Thoracic aorta (tissue), 2 donors: ENCODE measurements at places on chromosomes 12 and 14. TPM values are rescaled to one million over a fixed set of nuclear protein-coding genes. Genes with fewer than 3 reads are reported as not detected.

DNA sequence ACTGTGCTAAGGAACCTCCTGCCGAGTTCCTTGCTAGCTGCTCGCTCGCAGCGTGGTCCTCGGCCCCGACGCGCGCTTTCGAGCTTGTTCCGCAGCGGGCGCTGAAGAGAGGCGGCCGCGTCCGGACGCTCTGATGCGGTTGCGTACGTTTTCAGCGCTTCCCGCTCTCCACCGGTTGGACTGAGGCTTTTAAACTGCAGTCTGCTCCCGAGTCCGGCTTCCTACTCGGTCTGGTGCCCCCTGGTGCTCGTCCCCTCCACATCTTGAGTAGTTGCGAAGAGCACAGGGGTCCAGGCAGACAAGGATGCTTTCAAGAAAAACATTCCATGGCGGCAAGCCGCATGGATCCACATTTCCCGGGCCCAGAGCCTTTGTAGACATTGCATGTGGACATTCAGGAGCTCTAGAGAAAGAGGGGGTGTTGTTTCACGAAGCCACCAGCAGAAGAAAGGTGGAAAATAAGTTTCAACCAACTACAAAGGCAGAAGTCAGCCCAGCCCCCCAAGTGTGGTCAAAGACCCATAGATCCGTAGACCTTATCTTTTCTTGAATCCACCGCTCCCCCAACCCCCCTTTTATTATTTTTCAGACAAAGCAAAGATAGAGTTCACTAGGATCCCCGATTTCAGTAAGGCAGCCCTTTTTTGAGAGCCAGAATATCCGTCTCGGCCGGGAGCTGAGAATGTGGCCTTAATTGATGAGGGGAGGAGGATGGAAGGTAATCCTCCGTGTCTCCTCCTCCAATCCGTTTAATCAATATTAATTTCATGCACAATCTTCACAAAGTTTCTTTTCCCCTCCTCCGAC is 984 bp upstream of the WNK1 start:
- peaks cover 14% of the 10 kb centered on the region for H3K4me1 ChIP-seq
- no peaks in the 10 kb centered on the region for H3K36me3 ChIP-seq
- peak overlapping the region; percentile 89 for H3K4me3 ChIP-seq
- DNase-seq: peak; percentile 77

- no peaks in the 10 kb centered on the region for H3K27me3 ChIP-seq
- H3K4me1 ChIP-seq: peaks cover 13% of the 10 kb centered on the region
- no peak for DNase-seq
- H3K4me3 ChIP-seq: no peak overlapping the region
- no peaks in the 10 kb centered on the region for H3K36me3 ChIP-seq
These were observed 151.5 kb upstream of the GSC start for GRCh38 chr14:94921456-94921855.

- no peak overlapping the region for H3K4me3 ChIP-seq
- H3K4me1 ChIP-seq: no peaks in the 10 kb centered on the region
- no peaks in the 10 kb centered on the region for H3K27me3 ChIP-seq
- H3K36me3 ChIP-seq: no peaks in the 10 kb centered on the region
These were observed 9.0 kb upstream of the TAS2R31 start for GRCh38 chr12:11040162-11040561.

GRCh38 chr12:16330560-16330959 is 16.9 kb upstream of the MGST1 start:
- no peaks in the 10 kb centered on the region for H3K4me1 ChIP-seq
- no peak overlapping the region for H3K27ac ChIP-seq
- no peaks in the 10 kb centered on the region for H3K36me3 ChIP-seq
- H3K4me3 ChIP-seq: no peak overlapping the region

MUCL1 gene
- not detected for total RNA-seq

DNA sequence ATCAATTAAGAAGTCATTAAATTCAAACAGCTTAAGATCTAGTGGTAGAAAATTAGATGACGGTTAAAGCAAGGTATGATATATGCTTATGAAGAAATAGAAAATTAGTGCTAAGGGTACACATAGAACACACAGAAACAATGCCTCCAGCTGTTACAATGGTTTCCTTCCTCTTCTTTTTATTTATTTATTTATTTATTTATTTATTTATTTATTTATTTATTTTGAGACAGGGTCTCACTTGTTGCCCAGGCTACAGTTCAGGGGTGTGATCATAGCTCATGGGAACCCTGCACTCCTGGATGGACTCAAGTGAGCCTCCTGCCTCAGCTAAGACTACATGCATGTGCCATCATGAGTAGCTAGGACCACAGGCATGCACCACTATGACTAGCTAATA is 34.9 kb upstream of the PTPRR start:
- no peaks in the 10 kb centered on the region for H3K36me3 ChIP-seq
- DNase-seq: no peak
- H3K27ac ChIP-seq: no peak overlapping the region
- no peaks in the 10 kb centered on the region for H3K27me3 ChIP-seq

DNA sequence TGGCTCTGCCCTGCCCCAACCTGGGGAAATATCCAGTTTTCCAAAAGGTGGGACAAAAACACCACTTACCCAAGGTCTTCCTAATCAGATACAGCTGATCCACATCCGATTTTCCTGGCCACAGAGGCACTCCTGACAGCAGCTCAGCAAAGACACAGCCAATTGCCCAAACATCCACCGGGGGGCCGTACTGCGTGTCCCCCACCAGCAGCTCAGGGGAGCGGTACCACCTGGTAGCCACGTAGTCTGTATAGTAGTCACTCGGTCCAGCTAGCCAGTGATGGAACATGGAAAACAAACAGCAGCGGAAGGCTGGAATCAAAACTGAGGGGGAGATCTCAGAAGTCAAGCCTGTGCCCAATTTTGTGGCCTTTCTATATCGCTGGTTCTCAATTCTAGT is 28.8 kb downstream of the DMAC2L start:
- H3K27me3 ChIP-seq: no peaks in the 10 kb centered on the region
- H3K4me3 ChIP-seq: no peak overlapping the region
- peaks cover 10% of the 10 kb centered on the region for H3K4me1 ChIP-seq
- DNase-seq: no peak

DNA sequence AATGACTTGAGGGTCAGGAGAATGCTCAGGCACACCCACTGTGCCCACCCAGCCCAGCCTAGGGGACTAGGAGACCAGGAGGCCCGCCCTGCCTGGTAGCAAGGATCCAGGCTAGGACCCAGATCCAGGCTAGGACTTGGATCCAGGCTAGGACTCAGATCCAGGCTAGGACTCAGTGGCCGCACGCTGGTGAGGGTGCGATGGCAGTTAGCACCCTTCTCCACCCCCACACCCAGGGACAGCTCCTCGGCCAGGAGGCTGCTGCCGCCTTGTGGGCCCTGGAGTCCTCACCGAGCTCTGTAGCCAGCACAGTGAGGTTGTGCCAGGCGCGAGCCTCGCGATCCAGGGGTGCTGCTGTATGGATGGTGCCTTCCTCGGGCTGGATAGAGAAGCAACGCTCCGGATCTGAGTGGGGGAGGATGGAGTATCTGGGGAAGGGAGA is 5.1 kb downstream of the CDH24 start:
- no peak overlapping the region for H3K27ac ChIP-seq
- DNase-seq: no peak
- H3K36me3 ChIP-seq: no peaks in the 10 kb centered on the region
- no peak overlapping the region for H3K4me3 ChIP-seq
- no peaks in the 10 kb centered on the region for H3K27me3 ChIP-seq

GRCh38 chr14:101734246-101734847 is 27.2 kb upstream of the PPP2R5C start:
- H3K27me3 ChIP-seq: no peaks in the 10 kb centered on the region
- H3K27ac ChIP-seq: no peak overlapping the region
- H3K36me3 ChIP-seq: no peaks in the 10 kb centered on the region

BORCS5 gene
- total RNA-seq: 27.1 TPM

- no peaks in the 10 kb centered on the region for H3K4me1 ChIP-seq
- no peak overlapping the region for H3K27ac ChIP-seq
- no peak for DNase-seq
- H3K36me3 ChIP-seq: no peaks in the 10 kb centered on the region
- H3K4me3 ChIP-seq: no peak overlapping the region
These were observed 8.8 kb upstream of the CLECL1 start for GRCh38 chr12:9741726-9742125.

PLEKHD1 gene
- 0.49 TPM for total RNA-seq

DNA sequence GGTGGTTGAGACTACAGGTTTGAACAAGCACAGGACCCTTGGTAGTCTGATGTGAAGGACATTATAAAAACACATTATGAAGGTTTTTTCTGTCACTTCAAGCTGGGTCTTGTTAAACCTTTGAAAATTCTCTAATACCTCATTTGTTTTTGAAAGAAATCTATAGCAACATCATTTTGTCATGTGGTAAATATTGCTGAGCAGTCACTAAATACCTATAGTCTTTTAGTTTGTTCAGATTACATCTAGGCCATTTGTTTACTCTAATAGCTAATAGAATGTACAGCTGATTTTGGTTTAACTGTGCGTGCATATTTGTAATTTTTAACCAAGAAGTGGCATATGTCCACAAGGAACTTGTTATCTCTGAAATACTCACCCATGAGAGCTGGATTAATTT is 2.9 kb downstream of the PPM1A start:
- no peaks in the 10 kb centered on the region for H3K27me3 ChIP-seq
- H3K4me3 ChIP-seq: peak overlapping the region; percentile 92
- DNase-seq: no peak
- no peaks in the 10 kb centered on the region for H3K36me3 ChIP-seq
- H3K4me1 ChIP-seq: peaks cover 29% of the 10 kb centered on the region
- no peak overlapping the region for H3K27ac ChIP-seq

CFAP73 gene
- total RNA-seq: not detected

DNA sequence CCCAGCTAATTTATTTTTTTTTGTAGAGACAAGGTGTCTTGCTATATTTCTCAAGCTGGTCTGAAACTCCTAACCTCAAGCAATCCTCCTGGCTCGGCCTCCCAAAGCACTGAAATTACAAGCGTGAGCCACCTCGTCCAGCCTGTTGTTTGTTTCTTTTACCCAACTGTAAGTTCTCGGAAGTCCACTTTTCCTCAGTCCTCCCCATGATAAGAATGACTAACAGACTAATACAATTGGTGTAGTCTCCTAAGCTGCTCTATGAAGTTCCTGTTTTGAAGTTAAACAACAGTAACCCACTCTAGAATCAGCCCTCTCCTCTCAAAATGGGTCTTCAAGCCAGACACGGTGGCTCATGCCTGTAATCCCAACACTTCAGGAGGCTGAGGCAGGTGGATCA is 36.5 kb downstream of the HIGD1C start:
- DNase-seq: no peak
- H3K27me3 ChIP-seq: no peaks in the 10 kb centered on the region
- H3K36me3 ChIP-seq: peaks cover 29% of the 10 kb centered on the region

- no peaks in the 10 kb centered on the region for H3K27me3 ChIP-seq
- DNase-seq: no peak
- H3K36me3 ChIP-seq: no peaks in the 10 kb centered on the region
- no peak overlapping the region for H3K4me3 ChIP-seq
These were observed 174.6 kb upstream of the SFSWAP start for GRCh38 chr12:131536337-131536736.

DNA sequence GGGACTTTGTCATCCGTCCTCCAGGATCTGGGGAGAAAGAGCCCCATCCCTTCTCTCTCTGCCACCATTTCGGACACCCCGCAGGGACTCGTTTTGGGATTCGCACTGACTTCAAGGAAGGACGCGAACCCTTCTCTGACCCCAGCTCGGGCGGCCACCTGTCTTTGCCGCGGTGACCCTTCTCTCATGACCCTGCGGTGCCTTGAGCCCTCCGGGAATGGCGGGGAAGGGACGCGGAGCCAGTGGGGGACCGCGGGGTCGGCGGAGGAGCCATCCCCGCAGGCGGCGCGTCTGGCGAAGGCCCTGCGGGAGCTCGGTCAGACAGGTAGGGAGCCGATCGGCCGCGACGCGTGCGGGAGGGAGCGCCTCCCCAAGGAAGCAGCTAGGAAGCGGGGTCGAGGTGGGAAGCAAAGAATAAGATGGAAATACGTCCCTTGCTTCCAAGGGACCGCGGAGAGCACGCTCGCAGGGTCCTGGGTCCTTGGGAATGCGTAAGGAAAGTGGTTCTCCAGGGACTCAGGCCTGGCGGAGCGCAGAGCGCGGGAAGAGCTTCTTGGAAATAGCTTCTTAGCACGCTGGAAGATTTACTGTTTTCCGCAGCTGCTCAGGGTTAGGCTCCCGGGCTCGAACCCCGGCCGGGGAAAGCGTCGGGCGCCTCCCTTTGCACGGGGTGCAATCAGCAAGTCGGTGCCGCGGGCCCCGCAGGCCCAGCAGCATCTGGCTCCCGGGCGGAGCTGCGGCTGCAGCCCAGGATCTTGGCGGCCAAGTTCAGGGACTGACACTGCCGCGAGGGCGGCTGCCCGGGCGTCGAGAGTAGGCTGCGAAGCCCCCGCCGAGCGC is 457 bp downstream of the SOCS2 start:
- no peak for DNase-seq
- H3K4me3 ChIP-seq: peak overlapping the region; percentile 84
- no peaks in the 10 kb centered on the region for H3K36me3 ChIP-seq
- H3K4me1 ChIP-seq: peaks cover 27% of the 10 kb centered on the region
- no peaks in the 10 kb centered on the region for H3K27me3 ChIP-seq

DNA sequence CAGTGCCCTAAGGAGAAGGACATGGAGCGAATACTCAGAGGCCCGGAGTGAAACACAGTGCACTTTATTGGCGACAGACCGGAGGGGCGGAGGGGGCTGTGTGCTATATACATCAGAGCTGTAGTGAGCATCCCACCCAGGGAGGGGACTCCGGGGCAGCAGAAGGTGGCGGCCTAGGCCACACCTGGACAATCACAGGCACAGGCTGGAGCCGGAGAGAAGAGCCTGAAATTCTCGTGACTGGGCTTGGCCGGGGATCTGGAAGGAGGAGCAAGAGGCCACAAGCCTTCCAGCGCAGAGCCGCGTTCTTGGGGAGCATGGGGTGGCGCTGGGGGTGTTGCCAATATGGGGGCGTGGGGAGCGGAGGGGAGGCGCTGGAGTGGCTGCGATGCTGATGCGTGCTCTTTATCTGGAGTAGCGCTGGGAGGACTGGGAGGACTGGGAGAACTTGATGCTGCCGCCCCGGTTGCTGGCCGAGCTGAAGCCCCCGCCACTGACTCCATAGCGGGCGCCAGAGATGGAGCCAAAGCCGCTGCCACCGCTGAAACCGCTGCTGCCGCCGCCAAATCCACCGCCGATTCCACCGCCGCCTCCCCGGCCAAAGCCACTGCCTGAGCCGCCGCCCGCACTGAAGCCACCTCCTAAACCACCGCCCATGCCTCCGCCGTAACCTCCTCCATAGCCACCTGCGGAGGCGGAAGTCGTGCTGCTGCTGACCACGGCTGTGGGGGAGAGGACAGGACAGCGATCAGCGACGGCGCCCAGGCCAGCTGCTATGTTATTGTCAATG is 6.1 kb downstream of the KRT3 start:
- no peak overlapping the region for H3K27ac ChIP-seq
- H3K4me3 ChIP-seq: no peak overlapping the region
- no peaks in the 10 kb centered on the region for H3K36me3 ChIP-seq
- H3K4me1 ChIP-seq: no peaks in the 10 kb centered on the region
- no peak for DNase-seq

IL22 gene
- total RNA-seq: not detected

- H3K4me3 ChIP-seq: no peak overlapping the region
- no peaks in the 10 kb centered on the region for H3K27me3 ChIP-seq
- no peak overlapping the region for H3K27ac ChIP-seq
- no peak for DNase-seq
- peaks cover 40% of the 10 kb centered on the region for H3K36me3 ChIP-seq
These were observed 100.9 kb downstream of the NCOR2 start for GRCh38 chr12:124466216-124467128.

SMARCD1 gene
- total RNA-seq: 53.6 TPM
